ENCODE measurements at places on chromosomes 3 and 15. TPM values are rescaled to one million over a fixed set of nuclear protein-coding genes. Genes with fewer than 3 reads are reported as not detected.
A peak's percentile ranks its signal among the peaks of the same experiment; 100 is the strongest.

TTBK2 gene
- total RNA-seq = 22.1 TPM

SAXO2 gene
- 0.26 TPM for total RNA-seq

CPN2 gene
- not detected for total RNA-seq

- H3K36me3 ChIP-seq = no peaks in the 10 kb centered on the region
- peak; percentile 91 for DNase-seq
- H3K27ac ChIP-seq = peak overlapping the region; percentile 79
- H3K4me3 ChIP-seq = no peak overlapping the region
Observed at GRCh38 chr3:9422712-9423424, 25.5 kb downstream of the SETD5 start.

DNA sequence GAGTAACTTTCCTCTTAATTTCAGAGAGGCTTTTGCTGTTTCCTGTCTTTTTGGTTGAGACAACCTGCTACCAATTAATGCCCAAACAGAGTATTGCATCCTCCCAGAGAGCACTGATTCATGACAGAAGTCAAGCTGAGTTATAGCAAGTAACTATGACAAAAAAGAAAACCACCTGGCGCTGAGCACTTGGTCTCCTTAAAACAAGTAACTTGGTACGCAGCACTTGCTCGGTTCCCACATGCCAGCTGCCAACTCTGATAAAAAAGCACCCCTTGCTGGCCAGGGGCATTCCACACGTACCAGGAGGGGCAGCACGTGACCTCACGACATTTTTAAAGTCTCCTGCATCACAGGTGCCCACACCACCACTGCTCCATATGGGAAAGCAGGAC lies 13.5 kb upstream of the MYO5C start:
- peak; percentile 51 for DNase-seq
- peaks cover 14% of the 10 kb centered on the region for H3K4me1 ChIP-seq
- no peaks in the 10 kb centered on the region for H3K36me3 ChIP-seq
- H3K27ac ChIP-seq = peak overlapping the region; percentile 71

DNA sequence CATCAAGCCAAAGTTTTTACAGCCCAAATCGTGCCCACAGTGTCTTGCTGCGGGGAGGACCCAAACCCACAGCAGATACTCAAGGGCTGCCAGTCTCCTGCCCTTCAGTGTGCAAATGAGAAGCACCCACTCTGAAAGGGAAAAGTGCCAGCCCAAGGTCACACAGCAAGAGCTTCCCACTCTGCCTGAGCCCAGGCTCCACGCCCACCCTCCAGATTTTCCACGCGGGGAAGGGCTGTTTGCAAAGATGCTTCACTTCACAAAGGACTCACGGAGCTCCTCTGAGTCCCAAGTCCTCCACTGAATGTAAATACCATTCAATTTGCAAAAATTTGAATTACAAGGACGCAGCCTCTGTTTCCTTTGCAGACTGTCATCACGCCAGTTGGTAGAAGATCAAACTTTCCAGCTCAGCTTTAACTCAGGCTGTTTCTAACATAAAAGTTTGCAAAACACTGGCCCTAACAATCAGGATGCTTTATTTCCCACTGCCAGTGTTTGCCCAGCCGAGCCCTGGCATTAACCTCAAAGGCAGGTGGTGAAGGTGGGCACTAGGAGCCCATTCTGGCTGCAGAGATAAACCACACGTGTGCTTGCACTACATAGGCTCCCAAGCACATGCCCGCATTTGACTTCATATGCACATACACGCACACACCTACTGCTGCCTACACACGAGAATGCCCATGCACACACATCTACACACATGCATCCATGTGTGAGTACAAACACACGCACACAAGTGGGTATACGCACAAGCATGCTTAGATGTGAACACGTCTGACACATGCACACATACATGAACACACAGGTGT lies 7.6 kb downstream of the CACNA2D2 start:
- H3K27me3 ChIP-seq = no peaks in the 10 kb centered on the region
- no peak overlapping the region for H3K27ac ChIP-seq
- no peak for DNase-seq
- H3K4me1 ChIP-seq = no peaks in the 10 kb centered on the region
- no peaks in the 10 kb centered on the region for H3K36me3 ChIP-seq

DNA sequence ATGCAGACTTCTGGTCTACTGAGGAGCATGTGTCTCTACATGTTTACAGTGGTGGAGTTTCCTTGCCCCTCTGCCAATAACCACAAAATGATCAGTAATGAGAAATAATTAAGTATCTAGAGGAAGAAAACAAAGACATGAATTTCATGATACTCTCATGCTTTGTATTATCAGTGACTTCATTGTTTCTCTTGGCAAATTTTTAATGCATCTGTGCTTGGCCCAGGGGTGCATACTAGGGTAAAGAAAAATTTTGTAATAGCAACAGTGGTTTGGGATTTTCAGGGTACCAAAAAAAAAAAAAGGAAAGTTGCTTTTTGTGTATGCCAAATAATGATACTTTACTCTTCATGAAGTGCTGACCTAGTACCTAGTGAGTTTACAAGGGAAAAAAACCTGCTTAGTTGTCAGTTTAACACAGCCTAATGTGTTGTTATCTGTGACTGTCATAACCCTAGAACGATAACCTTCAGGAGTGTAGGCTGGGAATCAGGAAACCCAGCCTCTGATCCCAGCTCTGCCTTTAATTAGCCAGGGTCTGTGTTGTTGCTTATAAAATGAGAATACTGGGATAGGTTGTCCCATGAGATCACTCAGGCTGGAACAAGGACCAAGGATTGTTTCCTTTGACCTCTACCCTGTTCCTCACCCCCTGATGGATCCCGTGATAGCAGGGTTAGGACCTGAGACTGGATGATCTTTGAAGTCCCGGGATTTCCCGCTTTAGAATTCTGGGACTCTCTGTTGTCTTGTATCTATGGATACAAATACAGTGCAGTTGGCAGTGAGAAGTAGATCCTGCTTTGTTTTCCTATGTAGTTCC lies 117.5 kb downstream of the CMSS1 start:
- no peak for DNase-seq
- H3K4me1 ChIP-seq = peaks cover 5% of the 10 kb centered on the region
- no peak overlapping the region for H3K27ac ChIP-seq

GRCh38 chr3:155835341-155836071 lies 18.7 kb downstream of the SLC33A1 start:
- peak; percentile 84 for DNase-seq
- no peaks in the 10 kb centered on the region for H3K27me3 ChIP-seq
- peaks cover 35% of the 10 kb centered on the region for H3K4me1 ChIP-seq
- peak overlapping the region; percentile 59 for H3K27ac ChIP-seq
- H3K36me3 ChIP-seq = no peaks in the 10 kb centered on the region

GRCh38 chr3:129161860-129162271 lies 1.0 kb upstream of the ISY1 start:
- H3K4me3 ChIP-seq = peak overlapping the region; percentile 87
- H3K36me3 ChIP-seq = peaks cover 18% of the 10 kb centered on the region

GRCh38 chr15:65532738-65533051 lies 2.4 kb downstream of the HACD3 start:
- H3K4me1 ChIP-seq = peaks cover 40% of the 10 kb centered on the region
- H3K27me3 ChIP-seq = no peaks in the 10 kb centered on the region
- H3K27ac ChIP-seq = no peak overlapping the region
- DNase-seq = no peak
- no peak overlapping the region for H3K4me3 ChIP-seq
